ENCODE measurements at places on chromosomes 3 and 15. TPM values are rescaled to one million over a fixed set of nuclear protein-coding genes. Genes with fewer than 3 reads are reported as not detected.

GRCh38 chr15:83248151-83249029 is 36.1 kb downstream of the BNC1 start:
- H3K27ac ChIP-seq: no peak overlapping the region
- no peak overlapping the region for H3K4me3 ChIP-seq
- no peak for DNase-seq
- H3K4me1 ChIP-seq: no peaks in the 10 kb centered on the region
- no peaks in the 10 kb centered on the region for H3K36me3 ChIP-seq
- H3K27me3 ChIP-seq: no peaks in the 10 kb centered on the region

DNA sequence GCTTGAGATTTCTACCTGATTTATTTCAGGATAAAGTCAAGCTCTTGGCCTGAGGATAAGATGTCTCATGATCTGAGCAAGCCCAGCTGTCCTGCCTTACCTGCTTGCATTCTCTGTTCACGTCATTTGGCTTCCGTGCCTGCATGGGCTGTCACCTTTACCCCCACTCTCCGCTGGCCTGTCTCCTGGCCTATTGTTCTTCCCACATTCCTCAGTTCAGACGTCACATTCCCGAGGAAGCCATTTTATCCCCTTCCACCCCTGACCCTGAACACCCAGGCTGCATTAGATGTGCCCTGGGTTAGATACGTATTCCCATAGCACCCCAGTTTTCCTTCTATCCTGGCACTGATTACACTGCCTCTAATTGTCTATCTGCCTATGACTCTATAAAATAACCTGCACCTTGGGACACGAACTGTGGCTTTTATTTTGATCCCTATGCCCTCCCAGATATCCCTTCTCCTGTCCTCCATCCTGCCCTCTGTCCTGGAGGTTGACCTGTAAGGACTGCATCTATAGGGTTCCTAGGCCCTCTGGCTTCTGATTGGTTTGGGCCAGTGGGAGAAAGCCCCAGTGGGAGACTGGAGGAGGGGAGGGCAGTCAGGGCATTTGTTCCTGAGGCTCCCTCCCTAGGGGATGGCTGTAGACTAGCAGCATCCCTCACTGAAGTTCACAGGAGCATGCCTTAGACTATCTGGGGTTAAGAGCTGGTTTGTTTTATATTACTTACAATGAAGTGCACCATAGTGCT is 19.2 kb upstream of the UBE2Q2 start:
- no peaks in the 10 kb centered on the region for H3K27me3 ChIP-seq
- H3K36me3 ChIP-seq: no peaks in the 10 kb centered on the region
- DNase-seq: no peak
- H3K4me1 ChIP-seq: no peaks in the 10 kb centered on the region

DNA sequence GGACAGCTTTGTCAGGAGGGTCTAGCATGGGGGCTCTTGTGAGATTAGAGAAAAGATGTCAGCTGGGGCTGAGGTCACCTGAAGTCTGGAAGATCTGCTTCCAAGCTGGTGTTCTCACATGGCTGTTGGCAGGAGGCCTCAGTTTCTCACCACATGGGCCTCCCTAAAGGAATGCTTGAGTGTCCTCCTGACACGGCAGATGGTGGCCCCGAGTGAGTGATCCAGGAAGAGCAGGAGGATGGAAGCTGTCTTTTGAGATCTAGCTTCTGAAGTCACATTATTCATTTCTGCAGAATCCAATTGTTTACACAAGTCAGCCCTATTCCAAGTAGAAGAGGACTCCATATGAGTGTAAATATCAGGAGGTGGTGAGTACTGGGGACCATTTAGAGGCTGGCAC is 344.0 kb upstream of the PROK2 start:
- no peak for DNase-seq
- no peaks in the 10 kb centered on the region for H3K27me3 ChIP-seq
- H3K4me1 ChIP-seq: no peaks in the 10 kb centered on the region
- no peak overlapping the region for H3K27ac ChIP-seq
- no peak overlapping the region for H3K4me3 ChIP-seq

DNA sequence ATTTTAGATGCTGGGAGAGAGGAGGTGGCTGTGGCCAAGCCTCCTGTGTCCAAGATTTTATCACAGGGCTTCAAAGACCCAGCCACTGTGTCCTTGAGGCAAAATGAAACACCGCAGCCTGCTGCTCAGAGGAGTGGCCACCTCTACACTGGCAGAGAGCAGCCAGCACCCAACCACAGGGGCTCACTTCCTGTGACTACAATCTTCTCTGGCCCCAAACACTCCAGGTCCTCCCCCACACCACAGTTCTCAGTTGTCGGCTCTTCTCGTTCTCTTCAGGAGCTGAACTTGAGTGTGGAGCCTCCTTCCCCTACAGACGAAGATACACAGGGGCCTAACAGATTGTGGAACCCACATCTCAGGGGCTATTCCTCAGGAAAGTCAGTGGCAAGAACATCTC is 45.6 kb downstream of the CDAN1 start:
- no peaks in the 10 kb centered on the region for H3K36me3 ChIP-seq
- no peaks in the 10 kb centered on the region for H3K4me1 ChIP-seq
- H3K4me3 ChIP-seq: no peak overlapping the region
- no peak overlapping the region for H3K27ac ChIP-seq
- no peaks in the 10 kb centered on the region for H3K27me3 ChIP-seq
- no peak for DNase-seq

DNA sequence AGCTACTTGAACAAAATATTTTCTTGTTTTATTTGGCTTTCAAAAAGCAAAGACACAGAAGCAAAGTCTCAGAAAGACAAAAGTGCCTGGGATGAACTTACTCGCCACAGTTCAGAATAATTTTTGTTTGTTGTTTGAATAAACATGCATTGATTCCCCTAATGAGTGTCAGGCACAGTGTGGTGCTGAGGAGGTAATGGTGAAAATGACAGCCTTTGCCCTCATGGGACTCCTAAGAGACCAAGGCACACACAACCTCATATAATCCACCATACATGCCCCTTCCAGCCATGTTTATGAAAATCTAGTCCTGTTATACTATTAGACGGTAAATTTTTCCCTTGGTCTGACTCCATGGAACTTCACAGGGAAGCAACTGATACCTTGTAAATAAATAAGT is 2.5 kb downstream of the GOLIM4 start:
- H3K4me1 ChIP-seq: peaks cover 38% of the 10 kb centered on the region
- H3K27me3 ChIP-seq: no peaks in the 10 kb centered on the region
- H3K4me3 ChIP-seq: peak overlapping the region; percentile 3
- no peak overlapping the region for H3K27ac ChIP-seq
- H3K36me3 ChIP-seq: no peaks in the 10 kb centered on the region

DNA sequence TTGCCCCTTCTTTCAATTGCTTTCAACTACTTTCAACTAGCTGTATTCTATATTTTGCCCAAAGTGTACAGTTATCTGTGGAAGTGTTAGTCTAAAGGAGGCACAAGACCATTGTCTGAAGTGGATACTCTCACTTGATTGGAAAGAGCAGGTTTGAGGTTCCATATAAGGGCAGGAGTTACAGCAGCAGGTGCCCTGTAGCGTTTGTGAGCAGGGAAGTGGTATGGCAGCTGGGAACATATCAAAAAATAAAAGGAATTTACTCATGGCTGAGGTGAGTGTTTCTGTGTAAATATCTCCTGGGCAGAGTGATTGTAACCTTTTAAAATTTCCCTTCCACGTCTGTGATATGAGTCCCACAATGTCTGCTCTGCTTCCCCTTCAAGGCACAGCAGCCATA is 38.5 kb upstream of the DNAJC13 start:
- H3K27ac ChIP-seq: no peak overlapping the region
- DNase-seq: no peak
- H3K4me3 ChIP-seq: no peak overlapping the region

DNA sequence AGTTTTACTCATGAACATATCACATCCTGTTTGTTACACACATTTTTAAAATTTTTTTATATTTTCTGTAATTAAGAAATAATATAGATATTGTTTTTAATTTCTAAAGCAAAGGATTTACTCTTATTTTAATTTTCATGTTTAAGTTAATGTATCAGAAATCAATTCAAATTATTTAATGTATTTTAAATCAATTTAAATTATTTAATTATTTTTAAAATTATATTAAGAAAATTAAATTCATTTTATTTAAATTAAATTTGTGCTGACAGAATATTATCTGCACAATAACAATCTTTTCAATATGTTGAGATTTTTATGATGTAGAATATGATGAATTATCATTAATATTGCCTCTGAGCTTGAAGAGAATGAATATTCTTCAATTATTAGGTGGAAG is 681.2 kb upstream of the ALCAM start:
- H3K36me3 ChIP-seq: no peaks in the 10 kb centered on the region
- H3K27me3 ChIP-seq: no peaks in the 10 kb centered on the region
- no peak overlapping the region for H3K4me3 ChIP-seq
- no peaks in the 10 kb centered on the region for H3K4me1 ChIP-seq

GRCh38 chr3:108320746-108321350 is 24.5 kb downstream of the HHLA2 start:
- H3K4me3 ChIP-seq: no peak overlapping the region
- no peaks in the 10 kb centered on the region for H3K27me3 ChIP-seq
- H3K27ac ChIP-seq: no peak overlapping the region
- no peaks in the 10 kb centered on the region for H3K36me3 ChIP-seq
- no peak for DNase-seq

DNA sequence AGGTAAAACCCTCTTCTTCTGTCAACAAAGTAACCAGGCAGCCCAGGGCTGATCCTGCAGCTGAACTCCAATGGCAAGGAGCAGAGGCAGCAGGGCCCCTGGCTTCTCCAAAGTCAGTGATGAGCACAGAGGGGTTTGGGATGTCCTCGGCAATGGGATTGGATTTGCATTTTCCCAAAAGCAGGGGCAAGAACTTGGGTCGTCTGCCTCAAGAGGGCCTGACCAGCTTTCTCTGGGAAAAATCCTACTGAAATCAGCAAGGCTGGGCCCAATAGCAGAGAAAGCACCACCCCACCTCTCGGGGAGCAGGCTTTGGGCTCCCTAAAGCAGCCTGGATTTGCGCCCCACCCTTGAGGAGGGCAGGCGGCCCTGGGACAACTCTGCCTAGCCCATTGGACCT is 210.0 kb upstream of the IGF1R start:
- DNase-seq: no peak
- H3K4me3 ChIP-seq: no peak overlapping the region
- H3K4me1 ChIP-seq: no peaks in the 10 kb centered on the region

GRCh38 chr3:25503898-25504301 is 75.8 kb downstream of the RARB start:
- H3K36me3 ChIP-seq: no peaks in the 10 kb centered on the region
- H3K27me3 ChIP-seq: no peaks in the 10 kb centered on the region
- no peak overlapping the region for H3K4me3 ChIP-seq
- DNase-seq: no peak
- H3K27ac ChIP-seq: no peak overlapping the region

- no peaks in the 10 kb centered on the region for H3K27me3 ChIP-seq
- no peaks in the 10 kb centered on the region for H3K4me1 ChIP-seq
- H3K4me3 ChIP-seq: no peak overlapping the region
- no peaks in the 10 kb centered on the region for H3K36me3 ChIP-seq
- no peak overlapping the region for H3K27ac ChIP-seq
- DNase-seq: no peak
These were observed 76.8 kb upstream of the OXTR start for GRCh38 chr3:8846176-8846575.

GRCh38 chr3:135514060-135514448 is 451.5 kb upstream of the PPP2R3A start:
- H3K4me1 ChIP-seq: no peaks in the 10 kb centered on the region
- H3K4me3 ChIP-seq: no peak overlapping the region
- H3K27ac ChIP-seq: no peak overlapping the region
- no peaks in the 10 kb centered on the region for H3K27me3 ChIP-seq

DNA sequence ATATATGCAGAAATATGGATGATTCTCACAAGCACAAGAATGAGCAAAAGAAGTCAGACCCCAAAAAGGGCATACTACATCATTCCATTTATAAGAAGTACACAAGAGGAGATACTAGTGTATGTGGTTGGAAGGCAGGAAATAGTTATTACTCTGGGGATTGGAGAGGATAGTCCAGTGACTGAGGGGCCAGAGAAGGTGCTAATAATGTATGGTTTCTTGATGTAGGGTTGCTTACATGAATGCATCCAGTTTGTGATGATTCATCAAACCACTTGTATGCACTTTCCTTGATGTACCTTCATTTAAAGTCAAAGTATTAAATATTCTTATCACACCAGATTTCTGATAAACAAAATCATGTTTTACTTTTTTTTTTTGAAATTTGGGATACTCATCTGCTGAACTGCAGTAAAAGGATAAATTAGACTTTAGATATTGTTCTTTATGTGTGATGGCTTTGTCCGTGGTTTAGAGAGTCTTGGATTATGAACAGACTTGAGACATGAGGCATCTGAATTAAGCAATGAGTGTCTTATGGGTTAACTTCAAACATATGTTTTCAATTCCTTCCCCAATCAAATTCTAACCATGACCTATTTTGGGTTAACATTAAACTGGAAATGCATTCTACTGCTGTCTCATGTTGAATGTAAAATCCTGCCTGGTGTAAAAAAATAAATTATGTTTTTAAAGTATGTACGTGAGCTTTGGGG is 171.2 kb downstream of the SEMA6D start:
- H3K36me3 ChIP-seq: no peaks in the 10 kb centered on the region
- H3K27ac ChIP-seq: no peak overlapping the region
- no peaks in the 10 kb centered on the region for H3K4me1 ChIP-seq

GRCh38 chr3:32403663-32404062 is 12.0 kb downstream of the CMTM7 start:
- no peaks in the 10 kb centered on the region for H3K27me3 ChIP-seq
- DNase-seq: no peak
- peaks cover 24% of the 10 kb centered on the region for H3K4me1 ChIP-seq

DNA sequence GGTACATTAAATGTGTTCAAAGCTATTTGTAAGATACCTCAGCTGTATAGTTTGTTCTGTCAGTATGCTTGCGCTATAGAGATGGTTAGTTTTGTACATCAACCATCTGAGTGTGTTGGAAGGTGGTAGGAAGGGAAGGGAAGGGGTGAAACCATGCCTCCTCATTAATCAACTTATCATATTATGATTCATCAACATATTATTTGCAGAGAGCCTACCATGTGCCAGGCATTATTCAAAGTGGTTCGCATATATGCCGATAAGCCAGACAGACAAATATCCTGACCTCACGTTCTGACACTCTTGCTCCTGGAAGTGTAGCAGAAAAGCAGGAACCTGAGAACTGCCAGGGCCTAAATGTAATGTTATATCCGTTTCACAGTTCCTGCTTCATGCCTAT is 248.1 kb upstream of the NR2E3 start:
- H3K27ac ChIP-seq: no peak overlapping the region
- no peaks in the 10 kb centered on the region for H3K4me1 ChIP-seq
- H3K27me3 ChIP-seq: no peaks in the 10 kb centered on the region
- no peaks in the 10 kb centered on the region for H3K36me3 ChIP-seq
- DNase-seq: no peak

- no peak for DNase-seq
- no peaks in the 10 kb centered on the region for H3K27me3 ChIP-seq
- H3K27ac ChIP-seq: no peak overlapping the region
- no peaks in the 10 kb centered on the region for H3K4me1 ChIP-seq
- H3K36me3 ChIP-seq: no peaks in the 10 kb centered on the region
These were observed 61.7 kb upstream of the TP63 start for GRCh38 chr3:189569473-189569872.

Gene ADIPOQ
- 0.37 TPM for total RNA-seq

Gene BSN
- 0.56 TPM for total RNA-seq

Gene LAMB2
- total RNA-seq: 74.4 TPM

Gene GADL1
- not detected for total RNA-seq

Gene C3orf49
- total RNA-seq: not detected

Gene BNC1
- not detected for total RNA-seq

Gene ZNF662
- total RNA-seq: 8.2 TPM

Gene CFAP100
- total RNA-seq: not detected

Gene ITIH1
- total RNA-seq: 1.9 TPM
